ENCODE measurements at places on chromosomes 3 and 15.
A peak's percentile ranks its signal among the peaks of the same experiment; 100 is the strongest.

GRCh38 chr3:197709135-197709534, 27.6 kb downstream of the RUBCN start:
- DNase-seq, result no peak
- H3K27me3 ChIP-seq, result no peaks in the 10 kb centered on the region
- peaks cover 20% of the 10 kb centered on the region for H3K4me1 ChIP-seq

- H3K4me1 ChIP-seq, result no peaks in the 10 kb centered on the region
- H3K27me3 ChIP-seq, result no peaks in the 10 kb centered on the region
- no peak overlapping the region for H3K27ac ChIP-seq
- H3K4me3 ChIP-seq, result no peak overlapping the region
- no peak for DNase-seq
Measured at GRCh38 chr3:42736081-42736480, 33.5 kb upstream of the HHATL start.

- peak overlapping the region; percentile 62 for H3K27ac ChIP-seq
- peak; percentile 91 for DNase-seq
- no peaks in the 10 kb centered on the region for H3K27me3 ChIP-seq
- H3K36me3 ChIP-seq, result no peaks in the 10 kb centered on the region
- no peak overlapping the region for H3K4me3 ChIP-seq
Measured at GRCh38 chr15:40044717-40045571, 6.0 kb upstream of the SRP14 start.

- no peak for DNase-seq
- H3K4me3 ChIP-seq, result no peak overlapping the region
- H3K36me3 ChIP-seq, result no peaks in the 10 kb centered on the region
- H3K4me1 ChIP-seq, result no peaks in the 10 kb centered on the region
- no peak overlapping the region for H3K27ac ChIP-seq
Measured at GRCh38 chr3:123743121-123743520, 141.0 kb downstream of the MYLK start.

DNA sequence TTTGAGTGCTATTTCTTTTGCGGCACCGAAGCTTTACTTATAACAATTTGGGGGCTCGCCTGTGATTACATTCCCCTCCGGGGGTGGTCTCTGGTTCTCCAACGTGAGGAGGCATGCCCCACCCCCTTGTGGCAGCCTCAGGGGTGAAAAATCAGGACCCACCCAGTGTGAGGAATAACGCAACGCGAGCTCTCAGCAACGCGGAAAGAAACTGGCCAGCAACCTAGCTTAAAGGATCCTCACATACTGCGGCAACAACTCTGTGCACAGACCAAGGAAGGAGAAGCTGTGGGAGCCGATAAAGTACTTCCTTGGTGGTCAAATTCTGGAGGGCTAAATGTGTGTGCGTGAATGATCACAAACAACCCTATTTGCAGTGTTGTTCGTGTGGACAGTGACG, 5.8 kb downstream of the IQCF1 start:
- no peak for DNase-seq
- no peak overlapping the region for H3K27ac ChIP-seq
- H3K27me3 ChIP-seq, result peaks cover 24% of the 10 kb centered on the region

GRCh38 chr3:45026038-45026437, at the start of gene CLEC3B:
TSS of gene CLEC3B (plus strand) at chr3:45026303. CDS start at chr3:45026363, 60 bp downstream.
- H3K4me3 ChIP-seq, result peak within 1 kb of the TSS; percentile 37
- peaks cover 27% of the 10 kb centered on the region for H3K4me1 ChIP-seq
- no peaks in the 10 kb centered on the region for H3K36me3 ChIP-seq
- no peaks in the 10 kb centered on the region for H3K27me3 ChIP-seq
- peak within 1 kb of the TSS; percentile 45 for H3K27ac ChIP-seq

DNA sequence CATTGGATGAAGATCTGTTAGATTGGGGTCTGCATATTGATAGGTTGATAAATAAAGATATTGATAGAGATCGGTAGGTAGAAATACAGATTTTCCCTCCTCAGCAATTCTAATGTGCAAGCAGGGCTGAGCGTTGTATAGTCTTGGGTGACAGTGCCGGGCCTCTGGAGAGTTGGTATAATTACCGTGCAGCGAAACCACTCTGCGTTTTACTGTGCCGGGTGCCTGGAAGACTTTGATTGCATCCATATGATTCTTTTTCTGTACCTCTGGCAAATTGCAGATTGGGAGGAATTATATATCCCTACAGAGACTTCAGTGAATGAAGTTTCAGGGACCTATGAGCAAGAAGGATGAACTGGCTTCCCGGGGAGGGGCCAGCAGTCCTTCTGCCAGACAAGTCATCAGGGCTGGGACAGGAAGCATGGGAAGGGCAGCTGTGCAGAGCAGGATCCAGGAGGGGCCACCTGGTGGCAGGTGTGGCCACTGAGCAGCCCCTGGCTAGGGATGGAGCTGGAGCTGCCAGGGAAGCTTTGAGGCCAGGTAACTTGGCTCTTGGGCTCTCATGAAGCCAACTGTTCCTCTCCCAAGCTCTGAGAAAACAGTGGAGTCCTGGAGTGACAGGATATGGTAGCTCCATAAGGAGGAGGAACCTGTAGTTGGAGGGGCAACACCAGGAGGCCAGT, 132.5 kb downstream of the APBA2 start:
- DNase-seq, result no peak
- H3K4me3 ChIP-seq, result no peak overlapping the region
- H3K36me3 ChIP-seq, result no peaks in the 10 kb centered on the region

- no peaks in the 10 kb centered on the region for H3K27me3 ChIP-seq
- no peak for DNase-seq
- H3K27ac ChIP-seq, result no peak overlapping the region
Measured at GRCh38 chr15:49323207-49323606, 99.8 kb upstream of the FGF7 start.

DNA sequence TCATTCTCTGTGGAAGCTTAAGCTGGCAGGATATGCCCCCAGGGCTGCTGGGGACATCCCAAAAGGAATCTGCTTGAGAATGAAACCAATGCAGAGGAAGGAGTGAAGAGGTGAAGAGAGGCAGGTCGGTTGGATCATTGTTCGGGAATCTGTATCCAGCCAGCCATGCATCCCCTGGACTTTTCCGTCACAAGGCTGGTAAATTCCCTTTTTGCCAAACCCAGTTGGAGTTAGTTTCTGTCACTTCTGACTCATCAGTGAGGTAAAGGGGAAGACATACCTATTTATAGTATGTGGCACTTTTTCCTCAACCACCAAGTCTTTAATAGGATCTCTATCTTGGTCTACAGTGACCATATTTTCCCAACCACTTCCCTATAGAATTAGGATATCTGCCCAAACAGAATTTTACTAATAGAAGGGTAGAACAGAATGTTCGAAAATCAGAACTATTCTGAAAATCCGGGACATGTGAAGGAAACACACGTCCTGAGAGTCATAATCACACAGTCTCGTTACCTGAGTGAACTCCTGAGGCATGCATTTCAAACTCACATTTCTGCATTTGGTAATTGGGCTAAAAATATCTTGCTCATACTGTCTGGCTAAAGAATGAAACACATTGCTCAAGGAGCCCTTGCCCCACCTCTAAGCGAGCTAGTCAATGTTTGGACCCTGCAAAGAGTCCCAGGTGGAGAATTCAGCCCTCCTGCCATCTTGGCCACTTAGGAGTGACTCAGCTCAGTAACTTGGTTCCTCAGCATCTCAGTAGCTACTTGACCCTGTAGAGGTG, 289.7 kb upstream of the ADAMTS9 start:
- DNase-seq, result no peak
- no peak overlapping the region for H3K4me3 ChIP-seq
- H3K36me3 ChIP-seq, result no peaks in the 10 kb centered on the region
- H3K27me3 ChIP-seq, result no peaks in the 10 kb centered on the region

DNA sequence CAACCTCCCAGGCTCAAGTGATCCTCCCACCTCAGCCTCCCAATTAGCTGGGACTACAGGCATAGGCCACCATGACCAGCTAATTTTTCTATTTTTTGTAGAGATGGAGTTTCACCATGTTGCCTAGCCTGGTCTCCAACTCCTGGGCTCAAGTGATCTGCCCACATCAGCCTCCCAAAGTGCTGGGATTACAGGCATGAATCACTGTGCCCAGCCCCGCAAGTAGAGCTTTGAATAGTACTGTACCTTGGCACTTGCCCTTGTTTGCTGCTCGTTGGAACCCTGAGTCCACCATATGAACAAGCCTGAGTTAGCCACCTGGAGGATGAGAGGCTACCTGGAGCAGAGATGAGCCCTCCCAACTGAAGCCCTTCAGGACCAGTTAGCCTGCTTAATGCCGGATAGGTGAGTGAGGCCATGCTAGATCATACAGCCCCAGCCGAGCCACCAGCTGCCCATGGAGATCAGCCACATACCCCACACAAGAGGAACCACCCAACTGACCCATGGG, 267.9 kb downstream of the SHQ1 start:
- no peak overlapping the region for H3K4me3 ChIP-seq
- no peaks in the 10 kb centered on the region for H3K27me3 ChIP-seq
- no peaks in the 10 kb centered on the region for H3K4me1 ChIP-seq

- H3K4me3 ChIP-seq, result no peak overlapping the region
- H3K4me1 ChIP-seq, result no peaks in the 10 kb centered on the region
- no peaks in the 10 kb centered on the region for H3K36me3 ChIP-seq
- no peak for DNase-seq
- H3K27me3 ChIP-seq, result peaks cover 5% of the 10 kb centered on the region
Measured at GRCh38 chr15:61499376-61499775, 270.3 kb upstream of the RORA start.

GRCh38 chr3:57078344-57078634, 17.8 kb downstream of the SPATA12 start:
- no peaks in the 10 kb centered on the region for H3K36me3 ChIP-seq
- no peaks in the 10 kb centered on the region for H3K4me1 ChIP-seq
- peak overlapping the region; percentile 68 for H3K4me3 ChIP-seq
- DNase-seq, result no peak
- no peak overlapping the region for H3K27ac ChIP-seq
- H3K27me3 ChIP-seq, result peaks cover 3% of the 10 kb centered on the region

DNA sequence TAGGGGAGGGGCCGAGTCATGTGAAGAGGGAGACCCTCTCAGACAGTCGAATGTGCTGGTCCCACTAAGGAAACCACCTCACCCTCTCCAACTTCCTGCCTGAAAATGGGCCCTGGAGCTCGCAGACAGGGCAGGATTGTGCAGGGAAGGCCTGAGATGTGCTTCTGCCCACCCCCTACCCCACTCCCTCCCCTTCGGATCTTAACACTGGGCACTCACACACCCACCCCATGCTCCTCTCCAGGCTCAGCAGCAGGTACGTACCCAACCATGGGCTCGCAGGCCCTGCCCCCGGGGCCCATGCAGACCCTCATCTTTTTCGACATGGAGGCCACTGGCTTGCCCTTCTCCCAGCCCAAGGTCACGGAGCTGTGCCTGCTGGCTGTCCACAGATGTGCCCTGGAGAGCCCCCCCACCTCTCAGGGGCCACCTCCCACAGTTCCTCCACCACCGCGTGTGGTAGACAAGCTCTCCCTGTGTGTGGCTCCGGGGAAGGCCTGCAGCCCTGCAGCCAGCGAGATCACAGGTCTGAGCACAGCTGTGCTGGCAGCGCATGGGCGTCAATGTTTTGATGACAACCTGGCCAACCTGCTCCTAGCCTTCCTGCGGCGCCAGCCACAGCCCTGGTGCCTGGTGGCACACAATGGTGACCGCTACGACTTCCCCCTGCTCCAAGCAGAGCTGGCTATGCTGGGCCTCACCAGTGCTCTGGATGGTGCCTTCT, 20.0 kb downstream of the ATRIP start:
- H3K36me3 ChIP-seq, result no peaks in the 10 kb centered on the region
- peak; percentile 44 for DNase-seq
- no peaks in the 10 kb centered on the region for H3K27me3 ChIP-seq
- H3K4me1 ChIP-seq, result peaks cover 28% of the 10 kb centered on the region
- peak overlapping the region; percentile 100 for H3K27ac ChIP-seq
- peak overlapping the region; percentile 71 for H3K4me3 ChIP-seq

DNA sequence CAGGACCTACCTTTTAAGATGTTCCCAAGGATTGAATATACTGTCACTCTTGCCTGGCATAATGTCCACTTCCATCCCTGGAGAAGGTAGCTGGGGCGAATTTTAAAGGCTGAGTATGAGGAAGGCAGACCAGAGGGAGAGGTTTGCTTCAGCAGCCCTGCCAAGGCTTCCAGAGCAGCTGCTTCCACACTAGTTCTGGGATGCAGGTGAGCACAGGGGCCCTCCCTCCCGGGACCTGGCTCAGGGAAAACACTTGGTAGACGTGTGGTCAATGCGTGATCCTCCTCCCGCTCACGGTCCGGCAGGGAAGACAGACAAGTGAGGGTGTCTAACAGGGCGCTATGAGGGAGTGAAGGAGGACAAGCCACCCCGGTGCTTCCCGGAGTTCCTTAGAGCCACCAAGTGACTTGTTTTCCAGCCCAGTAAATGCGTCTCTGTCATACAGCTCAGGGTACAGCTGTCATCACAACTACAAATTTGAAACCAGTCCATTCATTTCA, 327.6 kb downstream of the ARRDC4 start:
- no peak overlapping the region for H3K4me3 ChIP-seq
- H3K36me3 ChIP-seq, result no peaks in the 10 kb centered on the region
- H3K27ac ChIP-seq, result no peak overlapping the region
- DNase-seq, result no peak

- H3K4me3 ChIP-seq, result no peak overlapping the region
- DNase-seq, result no peak
- H3K27ac ChIP-seq, result no peak overlapping the region
- H3K4me1 ChIP-seq, result no peaks in the 10 kb centered on the region
- no peaks in the 10 kb centered on the region for H3K36me3 ChIP-seq
- H3K27me3 ChIP-seq, result no peaks in the 10 kb centered on the region
Measured at GRCh38 chr3:115698851-115699591, 75.7 kb downstream of the GAP43 start.

- no peaks in the 10 kb centered on the region for H3K36me3 ChIP-seq
- no peak overlapping the region for H3K27ac ChIP-seq
- DNase-seq, result no peak
- H3K4me1 ChIP-seq, result no peaks in the 10 kb centered on the region
Measured at GRCh38 chr3:1381647-1382036, 288.8 kb downstream of the CNTN6 start.

DNA sequence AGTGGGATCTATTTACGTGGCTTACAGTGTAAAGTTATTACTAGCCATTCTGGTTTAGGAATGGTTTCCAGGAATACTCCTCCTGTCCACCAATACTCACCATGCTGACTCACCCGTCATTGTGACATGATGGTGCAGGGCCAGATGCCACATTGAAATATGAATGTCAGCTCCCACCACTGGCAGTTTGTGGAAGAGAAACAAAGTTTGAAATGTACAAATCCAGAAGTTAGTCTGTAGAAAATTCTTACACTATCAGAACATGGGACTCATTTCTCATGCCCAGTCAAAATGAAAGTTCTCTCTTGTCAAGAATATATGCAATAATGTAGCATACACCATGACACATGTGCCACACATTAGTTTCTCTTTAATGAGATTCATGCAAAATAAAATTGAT, 14.4 kb upstream of the TSPAN3 start:
- H3K4me1 ChIP-seq, result peaks cover 5% of the 10 kb centered on the region

DNA sequence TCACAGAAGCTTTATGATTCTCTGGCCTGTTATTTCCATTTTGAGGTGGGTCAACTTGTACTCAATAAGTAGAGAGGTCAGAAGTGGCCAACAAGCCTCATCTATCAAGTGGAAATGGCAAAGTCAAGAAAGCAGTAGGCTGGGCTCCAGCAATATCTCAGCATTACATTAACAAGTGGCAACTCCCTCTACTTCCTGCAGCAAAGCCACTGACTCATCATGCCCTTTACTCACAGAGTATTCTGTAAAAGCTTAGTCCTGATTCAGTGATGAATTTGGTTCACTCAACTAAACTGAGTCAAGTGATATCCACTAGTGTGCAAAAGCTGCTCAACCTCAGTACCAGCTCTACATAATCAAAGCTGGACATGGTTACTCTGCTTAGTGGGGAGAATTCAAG, 954.6 kb downstream of the EPHA3 start:
- no peaks in the 10 kb centered on the region for H3K4me1 ChIP-seq
- no peak overlapping the region for H3K27ac ChIP-seq
- no peak for DNase-seq
- H3K36me3 ChIP-seq, result no peaks in the 10 kb centered on the region

Measured in left lung (tissue), 14 donors.